ENCODE measurements at places on chromosomes 2 and 18.

DNA sequence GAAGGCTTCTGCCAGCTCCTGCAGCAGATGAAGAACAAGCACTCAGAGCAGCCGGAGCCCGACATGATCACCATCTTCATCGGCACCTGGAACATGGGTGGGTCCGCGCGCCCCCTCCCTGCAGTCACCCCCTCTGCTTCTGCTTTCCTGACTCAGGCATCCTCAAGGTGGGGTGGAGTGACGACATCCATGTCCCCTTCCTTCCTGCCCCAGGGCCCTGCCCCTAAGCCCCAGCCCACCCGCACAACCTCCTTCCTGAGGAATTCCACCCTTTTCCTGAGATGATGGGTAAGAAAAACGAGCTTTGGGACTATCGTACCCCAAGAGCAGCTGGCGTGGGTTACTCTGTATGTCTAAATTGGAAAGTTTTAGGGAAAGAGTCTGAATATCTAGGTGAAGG is 89.7 kb upstream of the ATG16L1 start:
- no peak for DNase-seq

DNA sequence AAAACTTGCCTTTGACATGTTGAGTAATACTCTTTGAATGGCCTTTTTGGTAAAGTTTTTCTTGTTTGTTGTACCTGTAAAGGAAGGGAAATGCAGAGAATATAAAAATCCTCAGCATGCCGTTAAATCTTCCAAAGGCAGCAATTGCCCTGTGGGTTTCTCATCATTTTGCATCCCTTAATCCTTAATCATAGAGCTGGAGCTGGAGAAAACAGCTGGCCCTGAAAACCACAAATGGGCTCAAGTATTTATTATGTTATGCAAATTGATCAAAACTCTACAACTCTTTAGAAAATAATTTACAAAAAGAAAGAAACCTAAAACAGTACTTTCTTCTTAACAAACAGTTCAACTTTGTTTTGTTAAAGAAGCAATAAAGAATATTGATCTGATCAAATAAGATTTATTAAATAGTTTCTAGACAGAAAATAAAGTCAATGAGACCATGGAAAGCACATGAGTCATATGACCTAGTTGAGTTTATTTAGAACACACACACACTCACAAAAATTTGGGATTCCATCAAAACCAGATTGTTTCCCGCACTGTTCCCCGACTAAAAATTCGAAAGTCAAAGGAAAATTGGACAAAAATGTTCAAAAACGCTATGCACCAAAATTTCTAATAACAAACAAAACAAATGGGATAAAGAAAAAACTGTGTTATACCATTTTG is 309.0 kb downstream of the GULP1 start:
- DNase-seq: no peak

GRCh38 chr2:23058435-23058834 is 326.5 kb upstream of the KLHL29 start:
- DNase-seq: no peak

DNA sequence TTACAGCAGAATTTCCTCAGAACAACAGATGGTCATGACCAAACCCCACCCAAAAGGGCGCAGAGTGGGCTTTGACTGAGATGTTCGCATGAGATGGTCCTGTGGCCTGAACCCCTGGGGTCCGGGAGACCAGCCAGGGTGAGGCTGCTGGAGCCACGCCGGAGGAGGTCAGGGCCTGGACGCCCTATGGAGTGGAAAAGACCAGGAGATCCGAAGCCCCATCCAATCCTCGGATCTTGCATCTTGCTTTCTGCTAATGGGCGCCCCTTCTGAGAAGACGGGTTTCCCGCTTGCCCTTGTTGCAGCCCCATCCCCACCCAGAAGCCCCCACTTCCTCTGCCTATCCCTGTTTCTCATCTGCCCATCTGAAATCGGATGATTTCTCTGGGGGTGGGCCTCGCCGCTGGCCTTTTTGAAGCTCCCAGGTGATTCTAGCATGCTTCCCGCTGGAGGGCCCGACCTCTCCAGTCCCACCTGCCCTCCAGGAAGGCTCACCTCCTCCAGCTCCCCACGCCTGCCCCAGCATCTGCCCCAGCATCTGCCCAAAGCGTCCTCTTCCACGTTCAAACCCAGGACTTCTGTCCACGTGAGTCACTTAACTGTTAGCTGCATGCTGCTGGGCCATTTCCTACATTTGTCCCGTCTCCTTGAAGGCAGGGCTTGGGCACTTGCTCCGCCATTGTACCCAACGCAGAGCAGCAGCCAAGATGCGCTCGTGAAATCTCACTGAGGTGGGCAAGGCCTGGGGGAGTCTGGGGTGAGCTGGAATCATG is 4.3 kb upstream of the CNDP1 start:
- no peak for DNase-seq

- no peak for DNase-seq
These were observed 195.7 kb downstream of the SMAD7 start for GRCh38 chr18:48754993-48755473.

- no peak for DNase-seq
These were observed 155.3 kb downstream of the GFPT1 start for GRCh38 chr2:69231612-69232277.

DNA sequence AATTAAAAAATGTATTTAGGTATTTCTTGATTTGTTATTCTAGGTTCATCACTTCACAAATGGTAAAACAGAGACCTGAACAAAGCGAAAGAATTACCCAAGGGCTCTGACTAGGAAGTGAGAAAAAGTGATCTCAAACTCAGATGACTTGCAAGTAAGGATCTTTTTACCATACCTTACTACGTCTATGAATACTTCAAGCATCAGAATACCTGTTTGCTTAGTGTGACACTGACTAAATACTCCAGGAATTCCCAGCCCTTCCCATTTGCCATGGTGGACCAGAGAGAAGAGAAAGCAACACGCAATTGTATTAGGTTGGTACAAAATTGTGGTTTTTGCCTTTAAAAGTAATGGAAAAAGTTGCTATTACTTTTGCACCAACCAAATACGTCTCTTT is 35.8 kb upstream of the FIGN start:
- no peak for DNase-seq

GRCh38 chr2:200483729-200484198 is 26.1 kb downstream of the KCTD18 start:
- DNase-seq: peak; percentile 15

- no peak for DNase-seq
These were observed 949 bp upstream of the MYL12B start for GRCh38 chr18:3260995-3261372.

GRCh38 chr2:17076533-17076932 is 410.9 kb upstream of the CYRIA start:
- no peak for DNase-seq

GRCh38 chr2:200786423-200786822 is 25.3 kb upstream of the BZW1 start:
- DNase-seq: no peak

GRCh38 chr18:45757005-45757404 is 33.0 kb downstream of the SLC14A1 start:
- no peak for DNase-seq

- DNase-seq: peak; percentile 59
These were observed 3.9 kb downstream of the WIPF1 start for GRCh38 chr2:174593574-174594203.

DNA sequence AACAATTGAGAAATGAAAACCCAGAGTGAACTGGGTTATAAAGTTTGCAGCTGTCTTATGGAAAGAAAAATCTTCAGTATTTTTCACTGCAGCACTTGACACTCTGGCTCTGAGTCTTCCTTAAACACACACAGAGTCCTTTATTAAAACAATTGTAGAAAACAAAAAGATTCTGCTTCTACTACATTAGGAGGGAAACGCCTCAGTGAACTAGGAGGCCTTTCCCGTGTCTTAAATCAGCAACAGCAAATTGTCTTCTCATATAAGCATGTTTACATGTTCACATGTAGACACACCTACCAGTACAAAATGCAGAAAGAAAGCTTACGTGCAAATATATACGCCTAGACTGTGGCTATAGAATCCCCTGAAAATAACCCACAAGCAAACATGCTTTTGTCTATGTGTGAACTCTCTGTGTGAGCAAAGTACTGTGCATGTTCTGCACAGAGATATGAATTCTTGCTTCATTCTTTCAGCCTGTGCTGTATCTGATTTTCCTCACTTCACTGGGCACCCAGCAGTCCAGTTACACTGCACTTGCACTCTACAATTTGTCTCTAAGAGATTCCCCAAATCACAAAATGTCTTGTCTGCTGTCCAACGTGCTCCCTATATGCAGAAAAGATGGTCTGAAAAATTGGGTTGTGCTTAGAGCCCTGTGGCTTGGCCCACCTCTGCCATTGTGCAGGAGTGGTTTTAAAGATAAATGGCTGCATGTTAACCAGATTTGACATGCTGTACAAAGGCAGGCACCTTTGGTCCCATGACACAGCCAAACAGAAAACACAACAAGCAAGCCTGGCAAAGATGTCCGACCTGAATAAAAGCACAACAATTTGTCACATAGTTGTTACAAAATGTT is 24.5 kb downstream of the ZEB2 start:
- no peak for DNase-seq

GRCh38 chr18:78242254-78242643 is 737.4 kb upstream of the SALL3 start:
- DNase-seq: no peak

DNA sequence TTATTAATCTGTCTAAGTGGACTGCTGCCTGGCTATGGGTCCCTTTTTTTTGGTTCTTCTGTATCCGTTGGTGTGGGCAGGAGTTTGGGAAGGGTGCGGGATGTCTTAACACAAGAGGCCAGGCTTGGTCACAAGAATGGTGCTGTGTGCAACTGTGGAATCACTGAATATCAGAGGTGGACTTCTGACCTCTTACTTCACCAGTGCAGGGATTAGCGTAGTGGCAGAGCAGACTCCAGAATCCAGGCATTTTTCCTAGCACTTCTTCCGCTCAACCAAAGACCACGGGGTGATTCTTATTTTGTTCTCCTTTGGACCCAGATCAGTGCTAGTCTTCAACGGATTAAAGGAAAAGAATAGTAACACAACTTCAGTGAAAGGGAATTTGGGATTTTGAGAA is 254.3 kb upstream of the TNP1 start:
- no peak for DNase-seq

DNA sequence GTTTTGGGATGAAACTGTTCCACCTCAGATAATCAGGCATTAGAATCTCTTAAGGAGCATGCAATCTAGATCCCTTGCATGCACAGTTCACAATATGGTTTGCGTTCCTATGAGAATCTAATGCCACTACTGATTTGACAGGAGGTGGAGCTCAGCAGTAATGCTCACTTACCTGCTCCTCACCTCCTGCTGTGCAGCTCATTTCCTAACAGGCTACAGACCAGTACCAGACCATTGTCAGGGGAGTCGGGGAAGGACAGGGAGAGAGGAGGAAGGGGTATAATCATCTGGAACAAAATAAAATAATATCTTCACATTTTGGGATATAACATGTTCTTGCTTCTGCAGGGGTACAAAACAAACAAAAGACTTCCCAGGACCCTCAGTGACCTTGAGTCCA is 532.0 kb upstream of the FSHR start:
- no peak for DNase-seq

GRCh38 chr2:26764906-26765305 is 822 bp downstream of the SLC35F6 start:
- no peak for DNase-seq

DNA sequence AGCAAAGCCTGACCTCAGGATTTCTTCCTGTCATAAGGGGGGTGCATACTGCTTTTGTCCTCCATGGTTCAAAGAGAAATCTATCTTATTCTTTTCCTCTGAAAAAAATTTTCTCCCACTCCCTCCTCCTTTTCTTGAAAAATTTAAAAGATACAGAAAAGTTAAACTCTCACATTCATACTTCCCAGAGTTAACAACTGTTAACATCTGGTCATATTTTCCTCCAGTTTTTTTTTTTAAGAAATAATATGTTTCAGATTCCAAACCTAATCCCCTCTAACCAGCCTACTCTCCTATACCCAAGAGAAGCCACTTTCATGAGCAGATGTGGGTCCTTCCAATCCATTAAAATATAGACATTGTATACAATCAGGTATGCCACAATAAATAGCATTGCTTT is 378.9 kb upstream of the HNRNPA3 start:
- no peak for DNase-seq

DNA sequence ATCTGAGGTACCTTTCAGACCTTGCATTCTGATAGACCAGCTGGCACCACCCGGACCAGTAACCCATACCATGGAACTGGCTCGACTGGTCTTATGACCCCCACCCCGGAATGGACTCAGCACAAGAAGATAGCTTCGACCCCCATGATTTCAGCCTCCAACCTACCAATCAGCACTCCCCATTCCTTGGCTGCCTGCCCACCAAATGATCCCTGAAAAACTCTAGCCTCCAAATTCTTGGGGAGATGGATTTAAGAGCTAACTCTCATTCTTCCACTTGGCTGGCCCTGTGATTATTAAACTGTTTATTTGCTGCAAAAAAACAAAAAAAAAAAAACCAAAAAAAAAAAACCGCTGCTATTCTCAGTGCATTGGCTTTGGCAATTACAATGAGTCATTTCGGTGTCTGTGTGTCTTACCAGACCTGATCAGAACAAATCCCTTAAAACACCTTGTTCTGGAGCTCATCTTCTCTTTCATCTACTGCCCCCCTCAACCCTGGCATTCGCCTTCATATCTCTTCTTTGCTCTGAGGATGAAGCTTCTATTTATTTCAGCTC is 60.1 kb upstream of the KIF5C start:
- no peak for DNase-seq

GRCh38 chr2:141534666-141535362 is 596.0 kb downstream of the LRP1B start:
- no peak for DNase-seq

DNA sequence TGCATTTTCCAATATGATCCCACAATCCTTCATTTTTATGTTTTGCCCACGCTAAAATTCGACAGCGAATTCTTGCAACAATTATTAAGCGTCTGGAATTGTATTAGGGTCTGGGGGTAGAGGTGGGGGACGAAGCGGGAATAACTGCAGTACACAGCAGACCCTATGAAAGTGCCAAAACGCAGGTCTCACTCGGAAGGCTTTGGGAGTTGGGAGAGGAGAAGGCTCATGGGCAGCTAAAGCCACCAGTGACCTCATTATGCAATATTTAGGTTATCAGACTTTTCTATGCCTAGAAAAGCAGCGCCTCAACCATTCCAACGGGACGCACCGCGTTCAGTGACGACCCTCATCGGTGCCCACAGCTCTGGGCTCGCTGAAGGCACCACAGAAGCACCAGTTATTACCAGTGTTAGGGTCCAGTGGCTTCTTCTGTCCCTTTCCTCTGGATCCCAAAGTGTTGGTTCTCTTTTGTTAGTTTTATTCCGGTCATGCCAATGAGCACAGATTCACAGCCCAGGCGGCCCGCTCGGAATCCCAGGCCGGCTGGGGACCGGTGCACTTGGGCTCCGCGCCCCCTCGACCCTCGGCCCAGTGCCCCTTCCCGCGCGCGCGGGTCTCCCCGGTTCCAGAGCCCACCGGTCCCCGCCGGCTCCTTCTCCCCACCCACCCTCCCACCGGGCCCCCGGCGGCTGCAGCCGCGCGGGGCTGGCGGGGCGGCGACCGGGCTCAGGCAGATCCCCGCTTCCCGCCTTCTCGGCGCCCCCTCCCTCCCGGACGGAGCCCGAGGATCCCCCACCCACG is 737 bp upstream of the MAPK4 start:
- DNase-seq: no peak

GRCh38 chr18:46333431-46334135 is 229.4 kb downstream of the HAUS1 start:
- DNase-seq: no peak

Measured in stimulated activated CD4-positive, alpha-beta T cell treated with anti-CD3 and anti-CD28 coated beads, Interleukin-12 subunit alpha, Interleukin-12 subunit beta, amount 100 ng/mL, for 48 hours (primary cell).